Stimulated activated CD8-positive, alpha-beta memory T cell treated with anti-CD3 and anti-CD28 coated beads, Interleukin-4, amount 100 ng/mL, for 1 hour (primary cell): ENCODE measurements at places on chromosomes 7 and 10.

DNA sequence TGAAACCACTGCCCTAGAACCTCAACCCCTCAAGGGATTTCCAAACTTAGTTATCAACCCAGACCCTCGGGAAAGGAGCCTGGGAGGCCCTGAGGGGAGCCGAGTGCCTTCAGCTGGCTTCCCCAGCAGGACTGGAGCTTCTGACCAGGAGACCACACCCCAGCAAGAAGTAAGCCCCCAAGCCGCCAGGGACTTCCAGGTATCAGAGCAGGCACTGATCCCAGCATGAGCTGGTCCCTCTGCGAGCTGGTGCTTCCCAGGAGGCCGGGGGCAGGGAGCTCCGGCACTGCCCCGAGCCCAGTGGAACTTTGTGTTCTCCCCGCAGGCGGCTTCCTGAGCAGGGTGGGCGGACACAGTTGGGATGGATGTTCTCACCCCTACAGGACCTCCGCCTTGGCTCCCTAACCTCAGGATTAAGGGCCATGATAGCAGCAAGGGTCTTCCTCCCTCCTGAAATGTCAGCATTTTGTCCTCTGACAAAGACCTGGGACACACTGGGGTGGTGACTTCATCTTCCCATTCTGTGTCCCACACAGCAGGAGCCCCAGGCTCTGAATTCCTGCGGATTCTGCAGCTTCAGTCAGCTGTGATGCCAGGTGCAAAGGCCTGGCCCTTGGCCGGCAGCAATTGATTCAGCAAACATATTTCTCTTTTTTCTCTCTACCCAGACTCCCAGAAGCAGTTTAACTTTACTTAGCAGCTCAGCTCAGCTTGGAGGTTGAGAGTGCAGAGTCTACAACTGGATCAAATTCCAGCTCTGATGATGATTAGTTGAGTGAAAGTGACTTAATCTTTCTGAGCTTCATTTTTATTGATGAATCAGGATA lies 11.6 kb downstream of the ATP6V0E2 start:
- DNase-seq: no peak

DNA sequence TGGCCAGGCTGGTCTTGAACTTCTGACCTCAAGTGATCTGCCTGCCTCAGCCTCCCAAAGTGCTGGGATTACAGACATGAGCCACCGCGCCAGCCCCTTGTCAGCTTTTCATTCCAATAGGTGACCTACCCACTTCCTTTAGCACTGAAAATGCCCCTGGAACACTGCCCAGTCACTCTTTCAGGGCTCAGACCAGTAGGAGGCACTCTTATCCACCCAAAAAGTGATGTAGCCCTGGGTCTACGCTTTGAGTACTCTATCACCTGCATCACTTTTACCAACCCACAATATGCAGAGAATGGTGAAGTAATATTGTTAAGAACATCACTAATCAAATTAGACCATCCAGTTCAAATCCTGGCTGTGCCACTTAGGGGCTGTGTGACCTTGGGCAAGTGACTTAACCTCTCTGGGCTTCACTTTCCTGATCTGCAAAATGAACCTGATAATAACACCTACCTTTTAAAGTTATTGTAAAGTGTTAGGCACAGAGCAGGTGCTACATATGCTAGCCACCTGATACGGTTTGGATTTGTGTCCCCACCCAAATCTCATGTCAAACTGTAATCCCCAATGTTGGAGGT lies 5.2 kb downstream of the CALN1 start:
- DNase-seq: no peak

DNA sequence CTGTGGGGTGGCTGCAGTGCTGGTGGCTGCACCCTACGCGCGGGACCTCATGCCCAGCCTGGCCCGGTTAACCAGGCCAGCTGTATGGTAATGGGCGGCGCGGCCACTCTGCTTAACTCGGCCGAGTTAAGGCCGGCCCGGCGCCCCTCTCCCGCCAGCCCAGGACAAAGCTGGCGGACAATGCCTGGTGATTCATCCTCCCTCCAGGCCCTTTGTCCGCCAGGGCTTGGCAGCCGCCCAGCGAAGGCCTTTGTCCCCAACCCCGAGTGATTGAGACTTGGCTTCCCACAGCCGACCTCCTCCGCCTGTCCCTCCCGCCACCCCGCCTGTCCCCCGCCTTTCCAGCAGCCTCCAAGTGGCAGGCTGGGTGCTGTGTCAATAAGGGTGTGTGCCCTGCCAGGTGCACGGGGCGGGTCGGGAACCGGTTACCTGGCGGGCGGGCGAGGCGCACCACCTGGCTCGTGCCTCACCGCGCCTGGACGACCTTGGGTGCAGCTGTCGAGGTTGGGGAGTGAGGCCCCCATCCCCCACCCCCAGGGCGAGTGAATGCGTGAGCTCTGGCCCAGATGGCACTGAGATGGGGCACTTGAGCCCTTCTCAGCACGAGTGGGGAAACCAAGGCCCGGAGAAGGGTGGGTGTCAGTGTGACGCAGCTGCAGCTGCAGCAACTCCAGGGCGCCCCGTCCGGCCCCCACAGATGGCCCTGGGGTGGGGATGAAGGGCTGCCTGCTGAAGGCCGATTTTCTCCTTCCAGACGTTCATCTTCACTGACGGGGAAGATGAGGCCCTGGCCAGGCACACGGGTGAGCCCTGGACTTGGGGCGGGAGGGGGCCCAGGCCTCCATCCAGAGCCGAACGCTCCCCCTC lies 4.6 kb downstream of the LFNG start:
- no peak for DNase-seq

- DNase-seq: no peak
These were observed 154.9 kb downstream of the SDHAF3 start for GRCh38 chr7:97272237-97272975.

- no peak for DNase-seq
These were observed 13.9 kb downstream of the FIGNL1 start for GRCh38 chr7:50436133-50436806.

DNA sequence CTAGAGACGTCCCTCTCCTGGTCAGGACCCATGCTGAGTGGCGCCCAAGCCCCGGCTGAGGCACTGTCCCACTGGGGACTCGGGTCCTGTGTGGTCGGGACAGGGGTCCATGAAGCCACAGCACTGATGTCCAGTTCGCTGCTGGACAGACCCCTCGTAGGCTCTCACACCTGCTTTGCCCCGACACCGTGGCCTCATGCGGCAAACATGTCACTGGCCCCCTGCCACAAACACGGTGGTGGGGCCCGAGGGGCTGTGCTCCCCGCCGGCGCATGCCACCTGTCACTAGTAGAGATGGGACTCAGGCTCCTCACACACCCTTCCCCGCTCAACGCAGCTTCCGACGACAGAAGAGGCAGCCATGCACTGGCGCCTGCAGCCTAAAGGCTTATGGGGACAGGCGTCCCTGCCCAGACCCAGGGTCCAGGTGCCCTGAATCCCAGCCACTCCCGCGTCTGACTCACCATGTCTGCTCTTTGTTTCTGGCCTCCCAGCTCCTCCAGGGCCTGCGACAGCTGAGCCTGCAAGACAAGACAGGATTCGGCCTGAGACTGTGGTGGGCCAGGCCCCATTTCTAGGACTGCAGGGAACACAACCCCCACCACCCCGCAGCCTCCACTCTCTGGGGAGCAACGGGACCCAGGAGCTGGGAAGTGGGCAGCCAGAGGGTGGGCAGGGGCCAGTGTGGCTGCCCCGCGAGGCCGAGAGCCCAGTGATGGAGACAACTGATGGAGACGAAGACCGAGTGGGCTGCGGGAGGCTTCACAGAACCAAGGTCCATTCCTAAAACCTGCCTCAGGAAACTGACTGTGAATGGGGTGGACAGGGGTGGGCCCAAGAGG lies 230.9 kb downstream of the MAD1L1 start:
- DNase-seq: no peak

GRCh38 chr10:34320265-34320664 lies 494.8 kb downstream of the PARD3 start:
- no peak for DNase-seq

- no peak for DNase-seq
These were observed 246.5 kb upstream of the AOAH start for GRCh38 chr7:36970551-36971514.
